ENCODE measurements at places on chromosomes 2 and 18.

GRCh38 chr2:2540406-2540805 lies 209.3 kb upstream of the MYT1L start:
- no peak for DNase-seq

GRCh38 chr2:21245565-21245964 lies 121.8 kb downstream of the TDRD15 start:
- DNase-seq: no peak

- DNase-seq: no peak
Measured at GRCh38 chr2:215771241-215771640, 242.1 kb downstream of the MREG start.

GRCh38 chr2:220695397-220696279 lies 876.5 kb downstream of the EPHA4 start:
- no peak for DNase-seq

GRCh38 chr2:184730288-184730687 lies 132.0 kb downstream of the ZNF804A start:
- no peak for DNase-seq

DNA sequence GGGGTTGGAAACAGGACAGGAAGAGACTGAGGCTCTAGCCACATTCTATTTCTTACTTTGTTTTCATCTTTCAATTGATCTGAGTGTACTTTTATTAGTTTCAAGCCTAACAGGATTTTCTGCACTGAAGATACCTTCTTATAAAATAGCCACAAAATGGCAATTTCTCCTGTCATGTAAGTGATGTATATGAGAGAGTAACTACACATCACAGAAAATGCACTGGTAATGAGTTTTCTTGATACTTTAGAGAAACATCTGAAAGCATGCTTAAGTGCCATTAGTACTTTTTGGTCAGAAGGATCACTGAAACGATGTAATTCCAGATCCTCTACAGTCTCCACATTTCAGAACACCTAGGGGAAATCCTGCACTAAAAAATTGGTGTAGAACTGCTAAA lies 104.8 kb downstream of the CABYR start:
- no peak for DNase-seq

DNA sequence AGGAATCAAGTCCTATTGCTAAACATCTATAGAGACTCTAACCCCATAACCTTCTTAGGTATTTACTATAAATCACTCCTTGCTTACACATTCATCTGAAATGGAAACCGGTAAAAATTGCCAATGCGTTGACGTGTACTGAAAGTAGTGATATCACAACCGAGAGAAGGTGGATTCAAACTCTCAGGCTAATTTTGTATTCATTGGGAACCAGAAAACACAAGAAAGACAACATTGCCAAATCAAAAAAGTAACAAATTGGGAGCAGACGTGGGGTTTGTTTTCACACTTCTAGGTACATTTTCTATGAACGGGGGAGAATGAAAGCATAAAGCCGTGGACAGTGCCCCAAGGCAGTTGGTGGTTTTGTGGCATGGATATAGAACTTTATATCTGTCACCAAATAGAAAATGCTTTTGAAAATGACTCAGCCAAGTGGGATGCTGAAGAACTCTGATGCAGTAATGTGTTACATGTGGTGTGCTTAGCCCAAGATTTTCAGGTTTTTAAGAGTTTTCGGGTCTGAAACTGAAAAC lies 155.1 kb upstream of the RASGRP3 start:
- DNase-seq: no peak

DNA sequence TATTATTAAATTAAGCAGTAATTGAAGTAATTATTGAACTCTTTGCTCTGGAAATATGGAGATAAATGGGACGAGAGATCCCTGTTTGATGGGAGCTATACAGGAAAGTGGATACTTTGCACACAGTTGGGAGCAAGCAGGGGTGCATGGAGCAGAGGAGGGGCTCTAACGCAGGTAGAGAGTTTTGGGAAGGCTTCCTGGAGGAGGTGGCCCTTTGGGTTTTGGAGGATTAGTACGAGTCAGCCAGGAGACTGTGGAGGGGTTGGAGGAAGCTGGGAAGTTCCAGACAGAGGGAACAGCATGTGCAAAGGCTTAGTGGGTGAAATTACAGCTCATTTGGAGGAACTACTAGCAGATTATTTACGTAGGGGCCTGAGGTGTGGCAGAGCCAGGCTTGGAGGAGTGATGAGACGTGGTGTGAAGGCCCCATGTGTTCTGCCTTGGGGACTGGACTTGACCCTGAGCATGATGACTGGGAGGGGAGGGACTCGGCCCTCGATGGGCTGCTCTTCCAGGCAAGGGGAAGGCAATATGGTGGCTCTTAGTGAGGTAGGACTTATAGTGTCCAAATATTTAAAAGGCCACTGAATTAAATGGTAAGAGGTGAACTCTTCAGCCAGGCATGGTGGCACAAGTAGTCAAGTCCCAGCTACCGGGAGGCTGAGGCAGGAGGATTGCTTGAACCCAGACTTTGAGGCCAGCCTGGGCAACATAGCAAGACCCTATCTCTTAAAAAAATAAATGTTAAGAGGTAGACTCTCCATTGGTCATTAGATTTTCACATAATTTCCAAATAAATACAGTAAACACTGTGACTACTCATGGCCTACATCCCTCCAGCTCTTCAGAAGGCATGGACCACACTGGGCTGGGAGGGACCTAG lies 30.2 kb downstream of the GREB1 start:
- DNase-seq: no peak
